ENCODE measurements at places on chromosomes 12 and 14.

- no peak for DNase-seq
These were observed 420.8 kb downstream of the CCDC91 start for GRCh38 chr12:28611115-28611435.

DNA sequence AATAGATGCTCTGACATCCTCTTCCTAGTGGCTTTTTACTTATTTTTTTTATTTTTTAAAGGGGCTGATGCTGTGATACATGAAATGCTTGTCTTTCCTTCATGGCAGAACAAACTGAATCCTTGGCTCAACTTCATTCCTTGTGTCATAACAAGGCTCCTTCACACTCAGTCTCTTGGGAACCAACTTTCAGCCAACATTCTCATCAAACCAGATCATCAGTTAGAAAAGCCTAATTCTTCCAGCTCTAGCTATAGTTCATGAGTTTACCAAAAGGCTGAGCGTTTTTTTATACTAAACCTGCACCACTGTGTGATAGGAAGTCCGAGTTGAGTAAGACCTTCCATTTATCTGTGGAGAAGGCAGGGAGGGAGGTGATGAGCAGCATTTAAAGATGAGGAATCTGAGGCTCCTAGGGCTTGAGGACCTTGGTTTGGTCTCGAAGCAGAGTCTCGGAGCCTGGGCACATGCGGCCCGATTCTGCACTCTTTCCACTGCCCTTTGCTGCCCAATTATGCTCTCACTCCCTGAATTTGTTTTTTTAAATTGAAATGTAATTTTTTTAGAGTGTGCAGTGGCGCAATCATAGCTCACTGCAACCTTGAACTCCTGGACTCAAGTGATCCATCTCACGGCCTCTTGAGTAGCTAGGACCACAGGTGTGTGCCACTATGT, 8.2 kb downstream of the GPRC5D start:
- DNase-seq: no peak

GRCh38 chr14:53947094-53947445, 9.6 kb downstream of the BMP4 start:
- DNase-seq: no peak

DNA sequence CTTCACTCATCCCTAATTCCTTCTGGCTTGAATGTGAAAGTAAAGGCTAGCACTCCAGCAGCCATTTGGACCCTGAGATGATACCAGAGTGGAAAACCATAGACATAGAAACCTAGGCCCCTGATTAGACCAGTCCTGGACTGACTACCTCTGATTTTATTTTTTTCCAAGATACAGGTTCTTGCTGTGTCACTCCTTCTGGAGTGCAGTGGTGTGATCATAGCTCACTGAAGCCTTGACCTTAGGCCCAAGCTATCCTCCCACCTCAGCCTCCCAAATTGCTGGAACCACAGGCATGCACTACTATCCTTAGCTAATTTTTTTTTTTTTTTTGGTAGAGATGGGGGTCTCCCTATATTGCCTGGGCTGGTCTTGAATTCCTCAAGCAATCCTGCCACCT, 74.4 kb upstream of the STAC3 start:
- DNase-seq: no peak

- no peak for DNase-seq
These were observed 16.4 kb upstream of the TMEM30B start for GRCh38 chr14:61297581-61297980.

GRCh38 chr12:74689929-74690328, 152.3 kb downstream of the ATXN7L3B start:
- no peak for DNase-seq

DNA sequence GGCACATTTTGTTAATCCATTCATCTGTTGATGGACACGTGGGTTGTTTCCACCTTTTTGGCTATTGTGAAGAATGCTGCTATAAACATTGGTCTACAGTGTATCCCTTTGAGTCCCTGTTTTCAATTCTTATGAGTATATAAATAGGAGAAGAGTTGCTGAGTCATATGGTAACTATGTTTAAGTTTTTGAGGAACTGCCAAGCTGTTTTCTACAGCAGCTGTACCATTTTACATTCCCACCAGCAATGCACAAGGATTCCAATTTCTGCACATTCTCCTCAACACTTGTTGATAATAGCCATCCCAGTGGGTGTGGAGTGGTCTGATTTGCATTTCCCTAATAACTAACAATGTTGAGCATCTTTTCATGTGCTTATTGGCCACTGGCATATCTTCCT, 6.9 kb upstream of the SVOP start:
- DNase-seq: no peak

- DNase-seq: no peak
These were observed 278.5 kb downstream of the ADAMTS20 start for GRCh38 chr12:43273467-43273866.

GRCh38 chr14:77104393-77104792, 6.3 kb downstream of the CIPC start:
- no peak for DNase-seq

- no peak for DNase-seq
These were observed at the start of gene SERPINA6 for GRCh38 chr14:94322648-94323570. TSS of gene SERPINA6 (minus strand) at chr14:94323336. CDS start at chr14:94314648, 8,688 bp downstream.

DNA sequence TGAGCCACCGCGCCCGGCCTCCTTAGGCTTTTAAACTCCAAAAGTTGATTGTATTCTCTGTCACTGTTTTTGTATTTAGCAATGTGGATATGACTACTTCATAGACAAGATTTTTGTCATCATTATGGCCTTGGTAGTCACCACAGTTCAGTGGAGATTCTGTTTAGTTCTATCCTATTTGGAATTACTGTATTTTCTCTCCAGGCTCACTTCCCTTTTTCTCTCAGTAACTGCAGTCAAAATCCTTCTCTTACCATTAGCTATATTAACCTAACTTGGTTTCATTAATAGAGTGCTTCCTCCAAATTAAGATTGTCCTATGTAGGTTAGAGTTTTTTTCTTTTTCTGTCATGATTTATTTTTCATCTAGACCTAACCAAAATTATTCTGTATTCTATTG, 283.9 kb downstream of the TMTC2 start:
- DNase-seq: no peak

GRCh38 chr12:7857971-7858370, 14.7 kb downstream of the SLC2A14 start:
- no peak for DNase-seq

DNA sequence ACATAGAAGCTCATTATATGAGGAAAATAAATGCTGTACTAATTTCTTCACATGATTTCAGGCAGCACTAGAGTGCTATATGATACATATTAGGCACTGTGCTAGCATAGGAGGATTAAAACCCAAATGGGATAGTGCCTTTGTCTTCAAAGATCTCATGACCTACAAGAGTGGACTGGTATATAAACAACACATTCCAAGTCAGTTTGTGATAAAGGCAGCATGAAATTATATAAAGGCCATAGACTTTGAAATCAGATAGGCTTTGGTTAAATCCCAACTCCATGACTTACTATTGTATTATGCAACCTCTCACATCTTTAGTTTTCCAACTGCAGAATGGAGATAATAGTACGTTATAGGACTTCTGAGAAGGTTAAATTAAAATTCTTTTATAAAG, 179.7 kb downstream of the RAD51B start:
- no peak for DNase-seq

- DNase-seq: no peak
These were observed 4.6 kb downstream of the ZNF384 start for GRCh38 chr12:6684609-6685008.

DNA sequence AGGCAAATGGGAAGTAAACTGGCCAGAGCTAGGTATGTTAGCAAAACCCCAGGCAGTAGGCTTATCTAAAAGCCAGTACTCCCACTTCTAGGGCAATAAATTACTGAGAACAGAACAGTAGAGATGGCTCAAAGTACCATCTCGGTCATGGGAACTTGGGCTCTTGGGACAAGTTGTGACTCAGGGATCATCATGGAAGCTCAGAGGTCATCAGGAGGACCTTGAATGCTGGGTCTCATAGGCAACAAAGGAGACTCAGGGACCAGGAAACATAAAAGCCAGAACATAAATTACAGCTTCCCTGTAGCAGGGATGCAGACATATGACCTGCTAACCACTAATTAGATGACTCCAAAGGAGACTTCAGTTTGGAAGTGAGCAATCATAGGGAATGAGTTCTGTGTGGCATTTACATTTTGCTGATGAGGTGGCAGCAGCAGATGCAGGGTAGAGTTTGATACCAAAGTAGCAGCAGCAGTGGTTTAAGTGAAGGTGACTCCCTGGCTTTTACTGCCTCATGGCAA, 97.6 kb upstream of the SCAF11 start:
- DNase-seq: no peak

DNA sequence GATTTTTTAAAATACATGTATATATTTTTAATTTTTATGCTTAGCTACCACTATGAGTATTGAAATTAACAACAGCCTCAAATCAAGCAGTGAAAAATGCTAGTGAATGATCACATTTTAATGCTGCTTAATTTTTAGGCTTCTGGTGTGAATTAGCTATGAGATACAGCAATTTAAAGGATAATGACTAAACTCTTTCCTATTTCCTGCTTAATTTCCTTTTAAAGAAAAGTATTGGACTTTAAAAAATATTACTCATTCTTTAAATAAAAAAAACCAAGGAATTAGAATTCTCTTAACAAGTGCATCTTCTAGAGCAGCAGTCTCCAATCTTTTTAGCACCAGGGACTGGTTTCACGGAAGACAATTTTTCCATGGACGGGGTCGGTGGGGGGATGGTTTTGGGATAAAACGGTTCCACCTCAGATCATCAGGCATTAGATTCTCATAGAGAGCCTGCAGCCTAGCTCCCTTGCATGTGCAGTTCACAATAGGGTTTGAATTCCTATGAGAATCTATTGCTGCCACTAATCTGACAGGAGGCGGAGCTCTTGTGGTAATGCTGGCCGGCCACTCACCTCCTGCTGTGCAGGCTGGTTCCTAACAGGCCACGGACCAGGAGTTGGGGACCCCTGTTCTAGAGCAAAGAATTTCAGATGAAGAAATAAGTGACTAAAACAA, 18.6 kb upstream of the NTN4 start:
- DNase-seq: no peak

DNA sequence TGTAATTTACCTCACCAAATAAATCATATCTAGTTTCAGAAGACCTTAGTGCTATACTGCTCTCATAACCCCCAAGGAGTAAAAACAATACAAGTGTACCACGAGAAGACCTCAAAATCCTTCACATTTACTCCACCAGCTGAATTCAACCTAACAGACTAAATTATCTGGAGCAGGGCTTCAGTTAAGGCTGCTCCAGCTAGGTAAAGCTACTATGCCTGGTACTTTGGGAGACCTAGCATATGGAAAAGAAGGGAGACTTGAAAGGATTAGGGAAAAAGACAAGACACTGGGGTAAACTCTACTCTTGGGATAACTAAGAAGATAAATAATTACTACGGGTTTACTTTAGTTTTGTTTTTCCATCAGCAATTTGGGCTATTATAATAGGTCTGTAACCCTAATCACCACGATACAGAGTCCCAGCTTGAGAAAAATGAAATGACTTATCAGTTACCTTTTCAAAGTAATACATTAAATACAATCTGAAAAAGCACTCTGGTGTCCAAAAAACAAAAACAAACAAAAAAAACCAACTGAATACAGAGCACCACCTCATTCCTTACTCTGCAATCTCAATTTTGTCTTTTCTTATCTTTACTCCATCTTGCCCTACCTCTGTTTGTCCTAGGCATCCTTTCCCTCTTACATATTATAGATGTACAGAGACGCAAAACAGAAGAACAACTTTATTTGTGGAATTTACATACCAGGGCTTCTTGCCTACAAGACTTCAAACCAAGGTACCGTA, 2.1 kb downstream of the EML5 start:
- no peak for DNase-seq

- no peak for DNase-seq
These were observed 10.7 kb downstream of the GPR19 start for GRCh38 chr12:12685305-12685704.

DNA sequence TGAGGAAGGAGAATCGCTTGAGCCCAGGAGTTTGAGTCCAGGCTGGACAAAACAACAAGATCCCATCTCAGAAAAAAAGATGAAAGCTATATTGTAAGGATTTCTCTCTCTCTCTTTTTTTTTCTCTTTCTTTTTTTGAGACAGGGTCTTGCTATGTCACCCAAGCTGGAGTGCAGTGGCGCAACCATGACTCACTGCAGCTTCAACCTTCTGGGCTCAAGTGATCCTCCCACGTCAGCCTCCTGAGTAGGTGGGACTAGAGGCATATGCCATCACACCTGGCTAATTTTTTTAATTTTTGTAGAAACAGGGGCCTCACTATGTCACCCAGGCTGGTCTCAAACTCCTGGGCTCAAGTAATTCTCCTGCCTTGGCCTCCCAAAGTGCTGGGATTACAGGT, 5.8 kb upstream of the MRPL42 start:
- no peak for DNase-seq

GRCh38 chr12:113929312-113929989, 36.7 kb downstream of the RBM19 start:
- no peak for DNase-seq

- no peak for DNase-seq
These were observed 76.3 kb downstream of the KSR2 start for GRCh38 chr12:117892441-117892840.

- DNase-seq: no peak
These were observed 10.1 kb downstream of the L2HGDH start for GRCh38 chr14:50301914-50302313.

DNA sequence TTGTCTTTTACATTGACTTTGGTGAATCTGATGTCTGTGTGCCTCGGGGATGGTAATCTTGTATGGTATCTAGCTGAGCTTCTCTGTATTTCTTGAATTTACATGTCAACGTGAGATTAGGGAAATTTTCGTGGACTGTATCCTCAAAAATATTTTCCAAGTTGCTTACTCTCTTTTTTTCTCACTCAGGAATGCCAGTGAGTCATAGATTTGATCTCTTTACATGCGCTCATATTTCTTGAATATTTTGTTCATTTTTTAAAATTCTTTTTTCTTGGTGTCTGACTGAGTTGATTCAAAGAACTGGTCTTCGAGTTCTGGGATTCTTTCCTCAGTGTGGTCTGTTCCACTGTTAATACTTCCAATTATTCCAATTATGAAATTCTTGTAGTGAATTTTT, 207.7 kb downstream of the RAD51B start:
- no peak for DNase-seq

DNA sequence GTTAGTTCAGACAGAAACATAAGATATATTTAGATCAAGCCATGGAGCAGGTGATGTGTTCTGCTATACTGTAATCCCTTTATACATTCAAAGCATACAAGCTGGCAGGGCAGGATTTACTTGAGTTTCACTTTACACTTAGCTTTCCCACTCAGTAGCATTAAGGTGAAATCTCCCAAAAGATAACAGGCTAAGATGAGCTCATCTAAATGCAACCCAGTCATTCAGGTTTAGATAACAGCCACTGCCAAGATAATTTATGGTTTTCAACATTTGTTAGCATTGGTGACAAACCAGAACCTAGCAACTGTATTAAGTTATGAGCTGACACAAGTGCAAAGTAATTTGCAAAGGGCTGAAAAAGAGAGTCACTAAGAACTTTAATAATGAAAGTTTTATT, 925.1 kb upstream of the ATXN7L3B start:
- no peak for DNase-seq

GRCh38 chr14:102178806-102179205, 39.1 kb downstream of the WDR20 start:
- no peak for DNase-seq

DNA sequence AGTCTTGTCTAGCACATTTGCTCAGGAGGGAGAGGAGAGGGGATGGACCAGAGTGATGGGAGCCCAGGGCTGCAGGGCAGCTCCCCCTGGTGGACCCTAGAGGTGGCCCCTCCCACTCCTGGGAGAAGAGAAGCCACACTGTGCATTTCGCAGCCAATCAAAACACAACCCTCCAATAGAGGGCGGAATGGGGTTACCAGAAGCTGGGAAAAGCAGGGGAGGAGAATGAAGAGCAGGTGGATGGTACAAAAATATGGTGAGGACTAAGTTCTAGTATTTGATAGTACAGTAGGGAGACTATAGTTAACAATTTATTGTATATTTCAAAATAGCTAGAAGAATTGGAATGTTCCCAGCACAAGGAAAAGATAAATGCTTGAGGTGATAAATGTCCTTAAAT, 23.6 kb downstream of the VASH1 start:
- DNase-seq: peak; percentile 41

All from breast epithelium (tissue), 4 donors.